Hippocampal formation (tissue), 2 donors: ENCODE measurements at places on chromosomes 2 and 18.

- no peak for DNase-seq
Measured at GRCh38 chr2:20571644-20572215, 79.2 kb downstream of the HS1BP3 start.

- DNase-seq, result peak; percentile 20
Measured at GRCh38 chr2:175111200-175111657, 56.8 kb downstream of the ATF2 start.

DNA sequence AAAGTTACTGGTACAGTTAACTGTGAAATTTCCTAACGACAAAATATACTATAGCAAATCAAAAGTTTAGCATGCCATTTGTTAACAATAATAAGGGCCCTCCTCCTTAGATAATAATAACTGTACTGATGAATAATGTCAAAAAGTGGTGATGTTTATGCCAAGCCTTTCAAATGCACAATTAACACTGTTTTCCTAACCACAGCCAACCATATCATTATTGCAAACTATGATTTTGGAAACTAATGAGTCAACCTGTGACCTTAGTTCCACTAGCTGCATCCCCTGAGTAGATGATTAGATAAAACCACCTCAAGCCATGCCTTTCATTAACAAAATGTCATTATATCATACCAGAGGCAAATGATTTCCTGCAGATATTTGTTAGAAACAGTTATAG, 25.1 kb upstream of the GPR75 start:
- no peak for DNase-seq

GRCh38 chr2:219798430-219798829, 171.0 kb downstream of the SLC4A3 start:
- no peak for DNase-seq

DNA sequence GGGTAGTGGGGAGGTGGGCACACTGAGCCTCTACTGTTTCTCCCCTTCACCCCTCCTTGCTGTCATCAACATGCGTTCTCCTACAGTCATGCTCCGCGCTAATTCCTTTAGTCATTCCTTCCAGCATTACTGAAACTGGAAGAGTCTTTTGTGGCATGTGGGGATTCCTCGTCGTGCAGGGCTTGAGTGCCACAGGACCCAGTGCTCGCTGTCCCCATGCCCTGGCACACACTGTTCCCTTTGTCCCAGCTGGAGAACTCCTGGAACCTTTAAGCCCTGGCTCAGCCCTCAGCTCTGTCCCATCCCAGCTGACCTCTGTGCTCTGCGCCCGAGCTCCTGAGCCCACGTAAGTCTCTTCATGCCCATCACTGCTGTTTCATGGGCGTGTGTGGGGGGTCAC, 42.1 kb downstream of the ODC1 start:
- DNase-seq, result no peak

DNA sequence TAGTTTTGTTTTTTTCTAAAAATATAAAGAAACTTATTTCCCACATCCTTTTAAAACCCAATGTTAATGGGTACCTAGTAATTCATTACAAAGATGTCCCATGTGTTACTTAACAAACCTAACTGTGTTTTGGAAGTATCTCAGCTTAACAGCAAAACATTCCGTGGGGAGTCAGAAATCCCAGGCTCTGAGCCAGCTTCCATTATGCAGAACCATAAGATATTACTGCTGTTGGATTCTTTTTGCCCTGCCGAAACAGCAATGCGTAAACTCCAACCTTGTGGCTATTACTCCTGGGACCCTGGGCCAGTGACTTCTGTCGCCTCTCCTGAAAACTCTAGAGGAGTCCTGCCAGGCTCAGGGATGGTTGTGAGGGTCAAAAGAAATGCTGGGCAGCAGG, 174.1 kb downstream of the UXS1 start:
- no peak for DNase-seq

- DNase-seq, result no peak
Measured at GRCh38 chr2:88161446-88162244, 8.5 kb upstream of the THNSL2 start.

- DNase-seq, result no peak
Measured at GRCh38 chr18:74497324-74497676, 1.1 kb downstream of the CNDP2 start.

- no peak for DNase-seq
Measured at GRCh38 chr18:3015204-3015592, 2.3 kb upstream of the LPIN2 start.

GRCh38 chr2:215548714-215549113, 112.8 kb upstream of the FN1 start:
- no peak for DNase-seq

DNA sequence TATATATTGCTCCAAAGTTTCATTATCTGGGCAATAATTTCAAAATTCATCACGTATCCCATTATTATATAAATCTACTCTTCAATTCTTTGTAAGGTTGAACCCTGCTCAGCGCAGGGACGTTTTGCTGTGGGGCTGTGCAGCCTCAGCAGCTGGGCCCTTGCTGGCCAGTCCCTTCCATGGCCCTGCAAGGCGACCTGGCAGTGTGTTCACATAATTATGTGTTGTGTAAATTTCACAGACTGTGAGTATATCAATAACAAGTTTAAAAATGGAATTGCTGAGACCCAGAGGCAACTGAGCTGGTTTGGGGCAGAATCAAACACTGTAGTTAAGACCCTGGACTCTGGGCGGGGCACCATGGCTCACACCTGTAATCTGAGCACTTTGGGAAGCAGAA, 16.1 kb upstream of the MAL start:
- no peak for DNase-seq

DNA sequence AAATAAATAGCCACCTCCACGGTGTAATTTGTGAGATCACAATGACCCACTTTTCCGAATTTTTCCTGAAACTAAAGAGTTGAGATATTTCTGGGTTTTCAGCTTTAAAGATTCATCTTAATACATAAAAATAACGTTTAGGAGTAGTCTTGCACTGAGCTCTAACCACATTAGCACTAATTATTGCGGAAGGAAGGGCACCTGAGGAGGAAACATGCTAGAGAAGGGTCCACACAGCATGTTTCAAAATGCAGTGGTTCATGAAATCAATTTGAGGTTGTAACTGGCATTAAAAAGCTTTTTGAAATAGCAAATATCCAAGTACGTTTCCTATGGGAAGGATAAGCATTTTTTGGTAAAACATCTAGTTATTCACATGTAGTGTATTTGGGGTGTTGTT, 8.4 kb downstream of the INPP4A start:
- no peak for DNase-seq

DNA sequence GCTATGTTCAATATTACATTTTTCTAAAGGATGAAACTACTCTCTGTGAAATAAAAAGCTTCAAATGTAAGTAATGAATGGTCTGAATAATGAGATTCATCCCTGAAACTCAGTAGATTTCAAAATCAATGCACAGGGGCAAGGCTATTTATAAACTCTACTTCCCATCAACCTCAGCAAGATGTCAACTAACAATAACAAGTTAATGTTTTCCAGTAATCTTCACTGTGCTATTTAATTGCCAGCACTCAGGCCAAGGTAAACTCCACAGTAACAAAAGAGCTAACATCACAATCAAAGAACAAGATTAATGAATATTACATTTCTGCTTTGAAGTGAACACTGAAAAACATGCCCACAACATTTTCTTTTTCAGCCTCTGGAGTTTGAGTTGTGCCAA, 144.3 kb upstream of the ZFP36L2 start:
- DNase-seq, result no peak

- no peak for DNase-seq
Measured at GRCh38 chr2:101622210-101623030, 75.1 kb upstream of the MAP4K4 start.

DNA sequence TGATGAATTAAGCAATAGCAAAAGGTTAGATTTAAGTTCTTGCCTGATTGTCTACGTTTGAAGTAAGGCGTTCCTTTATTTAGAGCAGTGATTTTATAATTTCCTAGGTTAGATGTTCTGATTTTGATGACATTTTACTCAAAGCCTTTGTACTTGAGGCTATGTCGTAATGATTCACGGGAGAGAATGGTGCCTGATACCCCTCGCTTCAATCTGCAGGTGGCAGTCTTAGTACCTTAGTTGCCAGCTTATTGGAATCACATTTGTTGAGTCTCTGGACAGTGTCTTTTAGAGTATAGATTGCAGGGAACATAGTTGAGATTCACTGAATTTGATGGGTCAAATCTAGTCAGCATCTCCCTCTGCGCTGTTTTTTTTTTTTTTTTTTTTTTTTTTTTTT, 89.5 kb downstream of the BIRC6 start:
- DNase-seq, result no peak

DNA sequence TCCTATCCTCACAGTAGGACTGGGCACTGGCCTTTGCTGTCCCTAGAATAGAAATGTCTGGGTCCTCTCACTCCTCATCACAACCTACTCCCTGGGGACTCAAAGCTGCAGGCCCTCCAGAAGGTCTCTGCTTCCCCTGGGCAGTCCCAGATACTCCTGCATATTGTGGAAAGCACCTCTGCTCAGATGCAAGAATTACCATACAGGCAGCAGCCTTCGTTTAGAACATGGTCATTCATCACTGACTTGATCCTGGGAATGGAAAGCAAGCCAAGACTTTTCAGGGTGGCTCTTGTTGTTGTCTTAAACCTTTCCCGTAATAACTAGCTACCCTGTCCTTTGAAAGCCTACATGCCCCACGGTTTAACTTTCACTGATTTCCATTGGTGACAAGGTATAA, 53.1 kb upstream of the NPAS2 start:
- DNase-seq, result no peak

- peak; percentile 72 for DNase-seq
Measured at GRCh38 chr2:183248866-183249567, 124.8 kb downstream of the NUP35 start.

- no peak for DNase-seq
Measured at GRCh38 chr2:24075259-24075658, 867 bp downstream of the SF3B6 start.

GRCh38 chr18:74387383-74387782, 69.7 kb downstream of the DIPK1C start:
- DNase-seq, result no peak

- DNase-seq, result no peak
Measured at GRCh38 chr2:73920577-73921545, 5.8 kb upstream of the DGUOK start.

- DNase-seq, result no peak
Measured at GRCh38 chr18:8303151-8303755, 306.0 kb upstream of the RAB12 start.

GRCh38 chr2:202193305-202193704, 45.1 kb downstream of the SUMO1 start:
- no peak for DNase-seq

DNA sequence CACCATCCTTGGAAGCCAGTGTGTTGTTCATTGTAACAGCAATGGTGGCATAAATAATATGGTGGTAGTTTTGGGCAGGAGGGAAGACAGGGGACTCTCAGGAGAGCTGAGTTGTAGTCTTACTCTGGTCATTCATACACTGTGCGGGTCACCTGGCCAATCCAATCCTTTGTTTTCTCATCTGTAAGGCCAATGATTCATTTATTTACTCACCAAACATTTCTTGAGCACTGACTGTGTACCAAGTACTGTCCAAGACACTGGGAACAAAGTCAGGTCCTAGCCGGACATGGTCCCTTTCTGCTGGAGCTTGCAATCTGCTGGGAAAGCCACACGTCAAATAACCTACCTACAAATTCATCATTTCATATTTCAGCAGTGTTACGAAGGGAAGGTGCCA, 302.7 kb downstream of the CYP26B1 start:
- DNase-seq, result no peak

DNA sequence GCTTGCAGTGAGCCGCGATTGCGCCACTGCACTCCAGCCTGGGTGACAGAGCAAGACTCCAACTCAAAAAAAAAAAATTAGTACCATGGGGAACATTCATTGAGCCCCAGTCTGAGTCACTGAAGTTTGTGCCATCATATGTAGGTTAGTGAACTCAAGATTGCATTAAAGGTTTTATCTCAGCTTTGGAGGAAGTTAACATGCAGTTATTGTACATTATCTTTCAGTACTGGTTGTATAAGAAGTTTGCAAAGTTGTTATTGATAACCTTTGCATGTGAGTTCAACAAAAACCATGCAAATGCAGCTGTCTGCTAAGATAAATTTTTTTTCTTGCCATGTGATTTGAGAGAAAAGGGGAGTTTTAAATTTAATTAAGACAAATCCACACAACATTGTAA, 95.7 kb downstream of the MEIS1 start:
- DNase-seq, result no peak

GRCh38 chr2:157107877-157108276, 149.6 kb upstream of the GALNT5 start:
- no peak for DNase-seq

DNA sequence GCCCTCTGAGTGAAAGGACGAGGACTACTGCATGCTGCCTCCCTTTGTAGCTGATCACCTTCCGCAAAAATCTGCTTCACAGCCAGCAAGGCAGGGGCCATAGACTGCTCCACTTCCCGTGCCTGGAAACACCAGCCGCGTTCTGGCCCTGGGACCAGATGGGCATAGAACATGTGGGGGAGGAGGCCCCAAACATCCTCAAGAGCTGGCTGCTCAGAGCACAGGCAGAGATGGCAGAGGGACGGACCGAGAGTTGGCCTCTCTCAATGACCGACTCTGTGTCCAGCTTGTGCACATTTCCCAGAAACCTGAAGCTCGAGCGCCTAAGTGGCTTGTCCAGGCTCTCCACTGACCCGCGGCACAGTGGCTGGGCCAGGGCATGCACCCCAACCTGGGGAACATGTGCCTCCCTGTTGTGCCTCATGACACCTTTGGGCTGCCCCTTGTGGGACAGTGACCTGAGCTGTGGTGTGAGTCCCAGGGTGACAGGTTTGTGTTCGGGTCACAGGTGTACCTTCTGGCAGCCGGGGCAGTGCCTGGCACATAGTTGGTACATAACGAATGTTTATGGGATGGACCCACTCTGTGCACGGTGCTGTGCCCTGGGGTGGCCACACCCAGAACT, 9.1 kb downstream of the KCNF1 start:
- no peak for DNase-seq

- no peak for DNase-seq
Measured at GRCh38 chr18:36608107-36608506, 220.7 kb downstream of the TPGS2 start.

DNA sequence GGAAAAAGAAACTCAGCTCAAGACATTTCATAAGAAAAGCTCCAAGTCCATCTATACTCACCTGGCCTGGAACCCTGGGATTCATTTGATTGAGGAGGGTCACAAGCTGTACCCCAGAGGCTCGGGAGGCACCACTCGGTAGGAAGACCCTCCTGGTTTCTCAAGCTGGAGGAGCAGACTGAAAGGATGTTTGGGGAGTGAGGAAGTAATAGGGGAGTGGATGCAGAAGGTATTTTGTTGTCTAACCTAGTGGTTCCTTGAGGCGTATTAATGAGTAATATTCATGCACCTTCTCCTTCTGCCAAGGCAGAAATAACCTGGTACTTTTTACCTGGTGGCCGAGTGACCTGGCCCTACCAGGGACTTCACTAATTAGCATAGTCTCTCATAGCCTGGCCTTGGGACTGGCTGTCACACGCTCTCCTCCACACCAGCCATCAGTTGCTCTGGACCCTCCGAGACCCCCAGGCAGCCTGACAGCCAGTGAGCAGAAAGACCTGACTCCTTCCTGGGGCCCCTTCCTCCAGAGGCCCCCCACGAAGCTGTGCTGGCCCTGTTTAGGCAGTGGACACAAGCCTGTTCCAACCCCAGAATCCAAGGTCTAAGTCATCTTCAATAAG, 161.4 kb downstream of the BCL2 start:
- no peak for DNase-seq

GRCh38 chr2:196195302-196195701, 23.9 kb upstream of the STK17B start:
- DNase-seq, result no peak
